SW 1271 (cell line): ENCODE measurements at places on chromosomes 12 and 14.
A peak's percentile ranks its signal among the peaks of the same experiment; 100 is the strongest.

- DNase-seq = no peak
These were observed 10.2 kb downstream of the KCNH3 start for GRCh38 chr12:49548822-49549648.

DNA sequence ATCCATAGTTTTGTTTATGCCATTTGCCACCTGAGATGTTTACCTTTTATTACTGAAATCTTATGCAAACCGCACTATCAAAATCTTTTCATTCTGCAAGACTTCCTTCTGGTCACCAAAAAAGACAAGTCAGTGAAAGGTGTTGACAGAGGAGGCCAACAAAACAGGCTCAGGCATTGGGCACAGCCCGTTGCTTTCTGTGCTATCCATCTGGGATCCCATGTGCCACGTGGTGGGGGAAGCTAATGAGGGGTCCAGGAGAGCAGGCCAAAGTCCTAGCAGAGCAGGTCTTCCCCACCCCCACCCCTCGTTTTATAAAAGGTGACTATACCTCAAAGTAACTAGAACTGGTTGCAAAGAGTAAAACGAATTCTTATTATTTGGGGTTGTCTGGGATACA lies 1.2 kb downstream of the ALDH1L2 start:
- DNase-seq = no peak

GRCh38 chr12:101592921-101593320 lies 1.9 kb upstream of the MYBPC1 start:
- DNase-seq = no peak

GRCh38 chr12:7374423-7375144 lies 69.4 kb downstream of the CD163L1 start:
- peak; percentile 33 for DNase-seq

DNA sequence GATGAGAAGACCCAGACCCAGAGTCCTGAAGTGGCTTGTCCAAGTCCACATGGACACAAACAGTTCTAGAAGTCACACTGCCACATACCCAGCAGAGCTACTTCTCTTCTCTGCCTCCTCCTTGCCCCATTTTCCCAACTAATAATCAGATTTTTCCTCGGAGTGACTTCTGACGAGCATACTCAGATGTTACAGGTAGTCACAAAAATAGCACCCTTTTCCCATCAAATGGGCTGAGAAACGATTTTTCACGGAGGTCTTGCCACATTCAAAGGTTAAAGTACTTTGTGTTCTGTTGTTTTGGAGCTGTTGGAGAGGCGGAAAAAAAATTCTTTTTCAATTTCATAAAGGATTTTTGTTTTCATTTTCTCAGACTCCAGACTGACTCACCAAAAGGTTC lies 232.9 kb downstream of the ZFP36L1 start:
- no peak for DNase-seq
